NK-92 treated with Interleukin-12 subunit alpha and Interleukin-12 subunit beta, amount 100 ng/mL, for 24 hours (cell line): ENCODE measurements at places on chromosomes 7 and 10.

DNA sequence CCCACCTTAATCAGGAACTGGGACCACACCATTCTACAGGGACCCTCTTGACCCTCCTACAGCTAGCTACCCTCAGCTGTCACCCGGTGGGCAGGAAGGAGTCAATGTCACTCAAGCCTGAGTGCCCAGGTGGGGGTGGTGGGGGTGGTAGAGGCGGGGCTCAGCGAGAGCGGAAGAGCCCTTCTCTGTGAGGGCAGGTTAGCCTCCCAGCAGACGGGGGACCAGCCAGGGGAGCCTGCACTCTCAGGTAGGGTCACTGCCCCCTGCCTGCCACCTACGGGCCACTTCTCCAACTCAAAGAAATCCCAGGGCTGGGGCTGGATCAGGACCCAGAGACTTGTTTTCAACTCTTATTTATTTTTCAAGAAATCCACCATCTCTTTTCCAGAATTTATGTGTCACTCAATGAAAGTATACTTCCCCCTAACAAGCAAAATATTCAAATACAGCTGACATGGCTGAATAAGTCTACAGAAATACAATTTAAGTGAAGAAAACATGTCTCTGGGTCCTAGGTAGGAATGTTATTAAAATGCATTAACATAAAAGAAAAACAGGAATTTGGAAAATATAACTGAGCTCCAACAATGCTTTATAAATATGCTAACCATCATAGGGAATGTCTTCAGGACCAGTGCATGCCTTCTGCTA, 63.4 kb upstream of the DDC start:
- DNase-seq = no peak

GRCh38 chr10:124742413-124743190, 1.6 kb downstream of the FAM53B start:
- no peak for DNase-seq

DNA sequence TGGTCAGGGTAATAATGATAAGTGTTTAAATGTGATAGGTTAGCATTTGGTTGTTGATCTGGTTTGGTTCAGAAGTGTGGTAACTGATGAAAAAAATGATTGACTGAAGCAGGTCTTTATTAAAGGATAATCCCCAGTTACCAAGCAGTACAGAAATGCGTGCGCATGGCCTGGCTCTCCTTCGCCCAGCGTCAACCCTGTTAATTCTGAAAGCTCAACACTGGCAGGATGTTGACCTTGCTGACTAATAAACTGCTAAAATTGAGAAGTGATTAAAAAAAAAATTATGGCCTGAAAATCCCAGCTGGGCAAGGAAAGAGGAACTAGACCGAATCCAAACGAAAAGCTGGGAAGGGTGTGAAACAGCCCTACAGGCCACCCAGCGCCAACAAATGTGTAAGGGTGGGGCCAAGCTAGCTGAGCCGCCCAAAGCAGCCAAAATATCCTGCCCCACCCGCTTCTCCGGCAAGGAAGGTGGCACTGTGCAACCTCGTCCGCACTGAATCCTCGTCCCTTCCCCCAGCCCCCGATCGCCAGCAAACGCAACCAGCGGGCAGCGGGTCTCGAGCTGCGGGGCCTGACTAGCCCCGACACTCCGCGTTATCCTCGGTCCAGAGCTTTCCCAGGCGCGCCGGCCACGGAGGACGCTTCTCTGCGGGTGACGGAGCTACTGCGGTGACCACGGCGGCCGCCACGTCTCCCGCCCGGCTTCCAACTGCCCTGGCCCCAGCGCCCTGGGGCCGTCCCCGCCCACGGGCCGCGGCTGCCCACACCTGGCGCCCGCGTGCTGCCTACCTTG, 561 bp downstream of the SHTN1 start:
- DNase-seq = no peak

DNA sequence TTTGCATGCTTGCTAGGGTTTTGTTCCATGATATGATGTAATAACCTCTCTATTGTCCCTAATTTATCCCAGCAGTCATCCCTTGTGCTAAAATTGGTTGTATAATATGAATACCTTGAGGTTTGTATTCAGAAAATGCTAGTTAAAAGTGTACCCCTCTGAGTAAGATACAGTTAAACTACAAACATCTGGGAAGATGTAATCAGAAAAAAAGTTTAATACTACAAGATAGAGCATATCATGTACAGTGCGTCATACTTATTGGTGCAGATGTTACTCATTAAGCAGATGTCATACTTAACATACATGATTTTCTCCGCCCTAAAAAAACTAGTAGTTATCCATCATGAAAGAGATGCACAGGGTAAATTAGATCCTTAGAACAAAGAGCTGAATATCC, 336.1 kb upstream of the KCND2 start:
- DNase-seq = no peak

DNA sequence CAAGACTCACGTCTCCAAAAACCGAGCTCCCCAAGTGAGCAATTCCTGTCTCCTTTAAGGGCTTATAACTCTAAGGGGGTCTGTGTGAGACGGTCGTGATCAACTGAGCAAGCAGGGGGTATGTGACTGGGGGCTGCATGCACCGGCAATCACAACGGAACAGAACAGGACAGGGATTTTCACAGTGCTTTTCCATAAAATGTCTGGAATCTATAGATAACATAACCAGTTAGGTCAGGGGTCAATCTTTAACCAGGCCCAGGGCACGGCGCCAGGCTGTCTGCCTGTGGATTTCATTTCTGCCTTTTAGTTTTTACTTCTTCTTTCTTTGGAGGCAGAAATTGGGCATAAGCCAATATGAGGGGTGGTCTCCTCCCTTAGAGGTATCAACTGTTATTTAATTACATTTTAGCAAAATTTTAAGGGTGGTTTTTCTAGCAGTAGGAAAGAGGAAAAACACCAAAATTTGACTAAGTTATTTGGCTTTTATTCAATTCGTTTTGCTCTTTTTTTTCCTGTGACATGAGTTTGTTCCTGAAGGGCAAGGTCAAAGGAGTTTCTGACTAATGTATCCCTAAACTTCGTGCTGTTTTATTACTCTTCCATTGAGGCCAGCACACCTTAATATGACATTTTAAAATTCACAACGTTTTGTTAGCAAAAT, 121.4 kb upstream of the SEC61G start:
- DNase-seq = no peak

- DNase-seq = no peak
These were observed 4.3 kb upstream of the GSTO1 start for GRCh38 chr10:104250371-104250770.

GRCh38 chr7:47827871-47828270, 120.4 kb downstream of the PKD1L1 start:
- no peak for DNase-seq

DNA sequence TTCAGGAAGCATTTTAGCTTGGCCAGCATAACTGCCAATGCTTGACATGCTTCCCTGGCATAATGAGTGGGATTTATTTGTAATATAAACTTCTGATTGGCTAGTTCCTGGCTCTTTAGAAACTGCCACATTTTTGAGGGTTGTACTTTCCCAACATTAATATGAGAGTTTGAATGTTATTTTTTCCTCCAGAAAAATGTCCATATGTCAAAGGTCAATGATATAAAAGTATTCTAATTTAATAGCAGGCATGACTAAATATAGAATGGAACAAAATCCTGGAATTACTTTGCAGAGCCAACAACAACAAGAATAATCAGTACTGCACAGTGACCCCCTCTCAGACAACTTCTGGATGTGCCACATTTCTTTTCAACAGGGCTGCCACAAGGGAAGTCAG, 352.6 kb downstream of the PRPF18 start:
- no peak for DNase-seq

DNA sequence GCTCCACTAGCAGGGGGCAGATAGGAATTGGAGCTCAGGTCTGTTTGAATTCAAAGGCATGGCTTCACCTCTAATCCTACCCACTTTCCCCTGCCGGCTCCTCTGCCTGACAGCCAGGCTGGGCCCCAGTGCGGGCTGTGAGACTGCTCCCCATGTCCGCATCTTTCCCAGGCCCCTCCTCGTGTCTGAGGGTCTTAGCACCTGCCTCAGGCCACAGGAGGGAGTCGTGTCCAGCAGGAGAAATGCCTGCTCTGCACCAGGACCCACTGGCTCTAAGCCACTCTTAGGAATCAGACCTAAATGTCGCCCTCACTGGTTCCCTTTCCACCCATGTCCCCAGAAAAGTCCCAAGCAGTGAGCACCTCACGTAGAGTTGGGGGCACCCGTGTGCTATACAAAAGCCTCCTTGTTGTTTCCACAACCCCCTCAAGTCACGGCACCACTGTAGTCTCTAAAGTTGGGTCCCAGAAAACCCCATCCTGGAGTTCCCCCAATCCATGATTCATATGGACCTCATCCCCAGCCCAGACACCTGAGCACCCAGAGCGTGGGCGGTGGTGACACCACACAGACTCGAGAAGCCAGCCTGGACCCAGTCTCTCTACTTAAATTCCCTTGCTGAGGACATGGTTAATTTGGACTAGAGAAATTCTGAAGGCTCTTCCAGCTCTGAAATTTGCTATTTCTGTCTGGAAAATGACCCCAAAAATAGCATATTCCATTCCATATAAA, 466.4 kb upstream of the ZMIZ1 start:
- DNase-seq = no peak

- DNase-seq = no peak
These were observed 66.1 kb downstream of the FZD1 start for GRCh38 chr7:91330191-91330808.

- no peak for DNase-seq
These were observed 36.7 kb downstream of the SPAM1 start for GRCh38 chr7:123961771-123962170.

DNA sequence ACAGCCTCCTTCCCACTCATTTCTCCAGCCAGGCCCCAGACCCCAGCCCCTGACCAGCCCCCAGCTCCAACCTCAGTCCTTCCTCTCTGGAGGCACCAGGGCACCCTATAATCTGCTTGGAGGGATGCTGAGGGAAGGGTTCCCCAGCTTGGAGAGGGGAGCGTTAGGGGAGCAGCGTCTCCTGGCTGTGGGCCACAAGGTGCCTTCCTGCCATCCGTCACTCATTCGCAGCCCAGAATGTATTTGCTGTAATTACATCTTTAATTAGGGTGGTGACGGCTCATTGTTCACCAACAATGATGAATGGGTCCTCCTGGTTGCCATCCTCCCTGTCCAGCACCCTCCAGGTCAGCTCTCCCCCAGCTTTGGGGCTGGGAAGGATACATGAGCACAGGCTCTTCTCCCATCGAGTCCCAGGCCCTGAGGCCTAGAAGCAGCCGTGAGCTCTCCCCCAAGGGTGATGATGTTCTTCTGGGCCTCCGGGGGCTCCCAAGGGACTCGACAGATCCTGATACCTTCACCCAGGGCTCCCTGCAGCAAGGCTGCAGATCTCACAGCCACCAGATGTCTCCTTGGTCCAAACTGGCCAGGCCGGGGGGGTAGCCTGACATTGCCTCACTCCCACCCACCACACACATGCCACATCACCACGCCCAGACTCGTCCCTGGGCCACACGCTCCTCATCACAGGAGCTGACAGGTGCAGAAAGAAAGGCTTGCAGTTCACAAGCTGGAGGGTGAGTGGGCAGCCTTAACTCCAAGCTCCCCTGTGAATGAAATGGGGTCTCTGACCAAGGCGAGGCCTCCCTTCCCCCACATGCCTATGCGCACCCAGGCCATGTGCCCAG, 26.8 kb downstream of the POLL start:
- no peak for DNase-seq

GRCh38 chr7:132815696-132816311, 239.5 kb upstream of the PLXNA4 start:
- no peak for DNase-seq

DNA sequence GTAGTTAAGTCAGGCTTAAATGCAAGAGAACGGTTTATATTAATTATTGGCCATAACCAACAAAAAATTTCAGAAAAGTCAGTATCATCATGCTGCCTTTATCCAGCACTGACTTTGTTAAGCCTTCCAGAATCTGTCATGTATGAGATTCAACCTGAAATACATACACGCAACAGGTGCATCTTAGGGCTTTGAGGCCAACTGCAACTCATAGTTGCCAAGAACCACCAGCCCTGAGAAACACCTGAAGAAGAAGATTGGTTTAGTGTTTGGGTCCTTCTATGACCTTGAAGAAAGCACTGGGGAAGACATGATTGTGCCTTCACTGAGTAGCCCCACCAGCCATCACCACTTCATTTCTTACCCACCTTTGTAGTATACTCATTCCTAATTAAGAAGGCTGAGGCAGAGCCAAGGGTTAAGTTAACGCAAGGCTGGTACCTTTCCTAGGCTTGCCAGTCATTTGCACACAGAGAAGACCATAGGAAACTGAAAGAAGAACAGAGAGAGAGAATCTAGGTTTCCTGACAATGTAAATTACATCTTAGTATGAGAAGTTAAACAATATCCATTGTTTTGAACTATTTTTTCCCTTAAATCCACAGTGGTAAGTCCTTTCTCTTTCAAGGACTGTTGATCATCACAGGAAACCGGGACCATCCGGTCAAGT, 200.1 kb upstream of the PRKCQ start:
- DNase-seq = no peak
